ENCODE measurements at places on chromosomes 12 and 14. TPM values are rescaled to one million over a fixed set of nuclear protein-coding genes. Genes with fewer than 3 reads are reported as not detected.

Gene SMCO3
- total RNA-seq: 0.68 TPM

Gene CLEC4C
- total RNA-seq: not detected

Gene NUP107
- total RNA-seq: 30.2 TPM

Gene SYCP3
- 0.71 TPM for total RNA-seq

Gene SRGAP1
- 6.7 TPM for total RNA-seq

Gene MUCL1
- total RNA-seq: not detected

Gene MYO1H
- total RNA-seq: 0.30 TPM

Gene CNTN1
- total RNA-seq: 12.3 TPM

Gene LHX5
- total RNA-seq: not detected

Gene CMA1
- total RNA-seq: 2.4 TPM

Gene KCNJ8
- total RNA-seq: 12.8 TPM

Gene RASAL1
- total RNA-seq: 0.41 TPM

Gene NRXN3
- 9.0 TPM for total RNA-seq

GRCh38 chr14:25108291-25108690 lies 58.3 kb upstream of the STXBP6 start:
- no peak for DNase-seq

- no peak for DNase-seq
Measured at GRCh38 chr12:7017870-7018349, 366 bp downstream of the LPCAT3 start.

- no peak for DNase-seq
Measured at GRCh38 chr12:2240984-2241383, 188.2 kb downstream of the CACNA1C start.

GRCh38 chr12:45268672-45269411 lies 52.9 kb downstream of the ANO6 start:
- DNase-seq: peak; percentile 68

- no peak for DNase-seq
Measured at GRCh38 chr12:52914576-52915121, 9.8 kb upstream of the KRT8 start.

GRCh38 chr12:97597031-97597751 lies 134.6 kb downstream of the RMST start:
- no peak for DNase-seq

- no peak for DNase-seq
Measured at GRCh38 chr12:94261119-94261518, 112.7 kb downstream of the PLXNC1 start.

DNA sequence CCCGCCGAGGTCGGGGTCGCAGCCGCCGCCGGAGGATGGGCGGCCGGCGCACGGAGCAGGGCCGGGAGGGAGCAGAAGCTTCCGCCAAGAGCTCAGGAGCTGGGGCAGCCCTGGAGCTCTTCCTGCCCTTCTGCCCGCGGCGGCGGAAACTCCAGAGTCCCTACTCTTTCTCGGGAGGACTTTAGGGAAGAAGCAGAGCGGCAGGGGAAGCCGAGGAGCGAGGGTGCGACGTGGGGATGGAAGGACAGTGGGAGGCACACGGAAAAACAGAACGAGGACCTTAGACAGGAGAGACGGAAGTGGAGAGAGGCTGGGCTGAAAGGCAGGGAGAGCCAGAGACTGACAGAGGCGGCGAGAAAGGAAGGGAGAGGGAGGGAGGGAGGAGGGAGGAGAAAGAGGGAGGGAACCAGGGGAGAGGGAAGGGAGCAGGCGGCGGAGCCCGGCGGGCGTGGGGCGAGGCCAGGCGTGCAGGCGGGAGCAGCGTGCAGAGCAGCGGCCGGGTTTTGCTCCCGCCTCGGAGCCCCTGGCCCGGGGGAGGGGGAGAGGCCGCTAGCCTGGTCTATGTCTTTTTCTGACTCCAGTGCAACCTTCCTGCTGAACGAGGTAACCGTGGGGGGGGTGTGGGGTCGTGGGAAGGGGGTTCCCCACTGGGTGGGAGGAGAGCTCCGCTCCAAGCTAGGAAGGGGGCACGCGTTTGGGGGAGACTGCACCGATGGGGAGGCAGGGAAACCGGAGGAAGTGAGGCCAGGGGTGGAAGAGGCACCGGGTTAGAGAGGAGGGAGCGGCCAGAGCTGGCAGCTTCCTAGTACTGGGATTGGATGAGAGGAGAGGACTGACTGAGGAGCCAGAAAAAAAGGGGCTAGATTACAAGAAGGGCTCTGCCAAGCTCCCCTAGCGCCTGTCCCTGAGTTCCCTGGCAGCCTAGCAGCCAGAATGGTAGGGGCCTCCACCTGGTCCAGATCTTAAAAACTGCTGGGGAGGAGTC lies 2.9 kb upstream of the CACNB3 start:
- peak; percentile 81 for DNase-seq

DNA sequence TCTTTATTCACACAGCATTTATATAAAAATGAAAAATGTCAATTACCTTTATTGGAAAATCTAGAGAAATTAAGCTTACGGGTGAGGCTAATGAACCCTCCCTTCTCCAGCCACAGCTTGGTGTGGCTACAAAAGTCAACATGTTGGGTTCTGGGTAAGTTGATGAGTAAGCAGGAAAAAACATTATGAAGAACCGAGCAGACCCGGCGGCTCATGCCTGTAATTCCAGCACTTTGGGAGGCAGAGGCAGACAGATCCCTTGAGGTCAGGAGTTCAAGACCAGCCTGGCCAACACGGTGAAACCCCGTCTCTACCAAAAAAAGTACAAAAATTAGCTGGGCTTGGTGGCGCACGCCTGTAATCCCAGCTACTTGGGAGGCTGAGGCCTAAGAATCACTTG lies 10.9 kb downstream of the NAA25 start:
- DNase-seq: no peak

- DNase-seq: no peak
Measured at GRCh38 chr12:110307372-110307771, 26.3 kb downstream of the ATP2A2 start.

- DNase-seq: no peak
Measured at GRCh38 chr14:31418440-31418839, 1.9 kb downstream of the HEATR5A start.

DNA sequence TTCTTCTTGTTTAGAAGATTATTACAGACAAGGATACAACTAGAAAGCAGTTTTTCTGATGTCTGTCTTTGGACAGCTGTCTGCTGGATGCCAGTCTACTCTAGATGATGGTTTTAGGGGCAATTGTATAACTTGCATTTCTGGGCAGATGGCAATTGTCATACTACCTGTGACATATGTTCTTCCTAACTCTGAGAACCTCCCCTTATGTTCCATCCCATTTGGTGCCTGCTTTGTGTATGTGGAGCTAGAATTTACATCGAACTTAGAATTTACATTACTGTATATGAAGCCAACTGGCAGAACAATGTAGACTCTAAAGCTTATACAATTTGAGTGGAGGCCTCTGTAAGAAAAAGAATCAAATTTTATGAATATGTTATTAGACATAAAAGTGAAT lies 430.2 kb upstream of the SEL1L start:
- DNase-seq: no peak

DNA sequence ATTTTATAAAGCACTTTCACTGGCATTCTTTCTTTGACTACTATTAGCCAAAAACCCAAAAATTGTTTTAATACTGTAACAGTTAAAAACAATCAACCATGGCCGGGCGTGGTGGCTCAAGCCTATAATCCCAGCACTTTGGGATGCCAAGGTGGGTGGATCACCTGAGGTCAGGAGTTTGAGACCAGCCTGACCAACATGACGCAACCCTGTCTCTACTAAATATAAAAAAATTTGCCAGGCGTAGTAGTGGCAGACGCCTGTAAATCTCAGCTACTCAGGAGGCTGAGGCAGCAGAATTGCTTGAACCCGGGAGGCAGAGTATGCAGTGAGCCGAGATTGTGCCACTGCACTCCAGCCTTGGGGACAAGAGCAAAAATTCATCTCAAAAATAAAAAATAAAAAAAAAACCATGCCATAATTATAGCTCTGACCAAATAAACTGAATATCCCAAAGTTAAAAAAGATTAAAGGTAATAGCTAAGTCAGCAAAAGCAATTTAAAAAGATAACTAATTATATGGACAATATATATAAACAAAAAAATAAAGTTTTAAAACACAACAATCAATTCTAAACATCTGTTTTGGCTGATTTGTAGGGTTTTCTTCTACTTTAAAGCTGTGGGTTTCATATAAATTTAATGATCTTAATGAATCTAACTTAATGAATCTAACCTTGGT lies 10.0 kb downstream of the SINHCAF start:
- DNase-seq: no peak

- DNase-seq: no peak
Measured at GRCh38 chr14:71595441-71595840, 336.8 kb upstream of the RGS6 start.

- DNase-seq: no peak
Measured at GRCh38 chr12:1108276-1108675, 117.3 kb downstream of the ERC1 start.

- no peak for DNase-seq
Measured at GRCh38 chr14:54866588-54866987, 36.0 kb downstream of the GCH1 start.

DNA sequence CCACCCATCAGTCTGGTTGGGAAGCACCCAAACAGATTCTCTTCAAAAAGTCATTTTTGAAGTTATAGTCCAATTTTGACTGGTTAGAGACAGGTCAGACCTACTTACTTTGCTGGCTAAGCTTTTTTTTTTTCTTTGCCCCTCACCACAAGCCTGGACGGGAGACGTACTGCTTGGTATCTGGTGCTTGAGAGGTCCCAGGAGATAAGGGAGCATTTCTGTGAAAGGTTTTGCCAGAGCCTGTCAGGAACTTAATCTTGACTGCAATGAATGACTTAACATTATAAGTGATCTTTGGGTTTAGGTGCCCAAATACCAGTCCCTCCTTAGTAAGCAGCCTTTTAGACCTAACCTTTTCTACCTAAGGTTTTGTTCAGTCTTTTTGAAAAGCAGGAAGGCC lies 6.3 kb downstream of the MTHFD1 start:
- no peak for DNase-seq

- no peak for DNase-seq
Measured at GRCh38 chr12:68963856-68964745, 31.1 kb upstream of the CPM start.

- no peak for DNase-seq
Measured at GRCh38 chr14:59303216-59303615, 114.7 kb downstream of the DAAM1 start.

- DNase-seq: no peak
Measured at GRCh38 chr12:46660719-46661109, 165.1 kb downstream of the SLC38A4 start.

DNA sequence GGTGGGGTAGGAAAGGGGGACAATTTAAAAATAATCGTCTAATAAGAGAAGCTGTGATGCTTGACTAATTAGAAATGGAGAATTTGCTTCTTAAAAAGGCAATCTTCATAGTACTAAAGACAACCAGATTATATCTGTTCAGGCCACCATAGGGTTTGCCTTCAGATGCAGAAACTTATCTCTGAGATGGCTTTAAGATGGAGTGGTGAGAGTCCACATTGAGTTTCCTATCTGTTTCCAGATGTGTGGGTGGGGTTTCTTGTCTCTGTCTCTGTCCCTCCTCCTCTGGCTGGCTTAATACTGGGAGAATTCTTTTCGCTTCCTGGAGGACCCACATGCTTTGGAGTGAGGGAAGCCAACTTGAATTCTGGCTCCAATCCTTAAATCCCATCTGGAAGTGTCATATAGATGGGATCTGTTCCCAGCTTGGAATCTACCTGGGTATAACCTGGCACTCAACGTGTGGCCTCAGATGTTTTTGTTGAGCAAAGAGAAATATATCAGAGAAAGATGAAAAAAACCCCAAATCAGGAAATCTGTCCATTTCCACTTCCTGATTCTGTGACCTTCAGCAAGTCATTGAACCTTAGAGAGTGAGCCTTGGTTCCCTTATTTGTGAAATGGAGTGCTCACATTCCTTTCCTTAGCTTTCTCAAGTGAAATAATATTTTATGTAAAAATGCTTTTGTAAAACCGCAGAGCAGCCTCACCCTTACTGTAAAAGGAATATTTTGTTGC lies 66.4 kb downstream of the CHST11 start:
- no peak for DNase-seq

DNA sequence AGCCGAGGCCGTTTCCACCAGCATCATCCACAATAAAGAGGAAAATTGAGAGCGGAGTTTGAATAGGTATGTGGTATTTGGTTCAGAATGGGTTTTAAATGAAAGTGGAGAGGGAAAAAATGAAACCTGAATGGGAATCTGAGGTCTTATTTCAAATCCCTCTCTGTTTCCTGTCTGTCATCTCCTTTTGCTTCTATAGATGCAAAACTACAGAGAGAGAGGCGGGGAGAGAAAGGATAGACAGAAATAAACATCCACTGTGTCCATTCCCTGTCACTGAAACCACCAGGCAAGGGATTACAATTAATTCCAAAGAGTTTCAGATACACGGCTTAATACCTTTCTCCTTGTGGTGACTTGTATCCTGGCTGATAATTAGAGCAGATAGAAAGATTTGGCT lies 102.3 kb downstream of the DAD1 start:
- no peak for DNase-seq

DNA sequence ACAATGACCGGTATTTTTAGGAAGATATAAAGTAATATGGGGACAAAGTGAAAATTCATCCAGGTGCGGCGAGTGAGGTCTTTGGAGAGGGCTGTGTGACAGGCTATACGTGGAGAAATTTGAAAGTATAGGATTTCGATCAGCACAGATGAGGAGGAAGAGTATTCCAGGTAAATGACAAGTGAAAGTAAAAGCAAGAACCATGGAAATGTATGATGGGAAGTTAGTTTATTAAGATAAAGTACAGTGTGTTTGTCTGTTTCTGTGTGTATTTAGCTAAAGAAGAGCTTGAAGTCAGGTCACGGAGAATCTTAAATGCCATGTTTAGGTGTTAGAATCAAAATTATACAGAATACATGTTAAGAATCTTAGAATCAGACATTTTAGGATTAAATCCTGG lies 239.0 kb downstream of the CPNE8 start:
- DNase-seq: no peak

- no peak for DNase-seq
Measured at GRCh38 chr12:88388566-88389540, 191.4 kb downstream of the KITLG start.

DNA sequence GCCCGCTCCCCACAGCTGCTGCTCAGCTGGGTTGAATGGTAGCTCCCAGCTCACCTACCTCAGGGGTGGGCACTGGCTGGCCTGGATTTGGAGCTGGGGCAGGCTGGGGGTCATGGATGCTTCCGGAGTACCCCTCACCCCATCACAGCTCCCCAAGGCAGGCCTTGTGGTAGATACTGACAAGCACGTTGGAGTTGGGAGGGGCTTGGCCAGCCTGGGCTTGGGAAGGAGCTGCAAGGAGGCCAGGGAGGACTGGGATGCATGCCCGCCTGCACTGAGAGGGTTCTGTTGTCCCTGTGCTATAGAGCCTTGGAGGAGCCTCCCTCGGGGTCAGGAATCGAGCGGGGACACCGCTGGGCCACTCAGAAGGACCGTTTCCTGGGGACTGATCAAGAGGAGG lies 14.2 kb downstream of the TMEM63C start:
- no peak for DNase-seq

DNA sequence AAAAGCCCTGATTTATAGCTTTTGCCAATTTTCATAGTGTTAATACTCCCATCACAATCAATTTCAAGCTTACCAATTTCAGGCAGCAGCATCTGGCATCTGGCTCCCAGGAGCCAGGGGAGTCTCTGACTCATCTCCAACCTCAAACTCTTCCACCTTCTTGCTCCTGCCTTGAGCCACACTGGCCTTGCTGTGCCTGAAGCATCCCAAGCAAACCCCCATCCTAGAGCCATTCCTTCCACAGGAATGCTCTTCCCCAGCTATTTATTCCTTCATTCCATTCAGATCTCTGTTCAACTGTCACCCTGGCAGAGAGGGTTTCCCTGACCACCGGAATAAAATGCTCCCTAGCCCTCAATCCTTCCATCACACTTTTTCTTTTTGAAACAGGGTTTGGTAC lies 13.9 kb upstream of the PPP1CC start:
- no peak for DNase-seq

GRCh38 chr12:52645982-52646381 lies 6.0 kb downstream of the KRT2 start:
- DNase-seq: no peak

- peak; percentile 84 for DNase-seq
Measured at GRCh38 chr14:73741386-73741875, 27.2 kb upstream of the PNMA1 start.

Measured in lower lobe of right lung (tissue), 2 donors.